ENCODE measurements at places on chromosomes 2 and 18.

DNA sequence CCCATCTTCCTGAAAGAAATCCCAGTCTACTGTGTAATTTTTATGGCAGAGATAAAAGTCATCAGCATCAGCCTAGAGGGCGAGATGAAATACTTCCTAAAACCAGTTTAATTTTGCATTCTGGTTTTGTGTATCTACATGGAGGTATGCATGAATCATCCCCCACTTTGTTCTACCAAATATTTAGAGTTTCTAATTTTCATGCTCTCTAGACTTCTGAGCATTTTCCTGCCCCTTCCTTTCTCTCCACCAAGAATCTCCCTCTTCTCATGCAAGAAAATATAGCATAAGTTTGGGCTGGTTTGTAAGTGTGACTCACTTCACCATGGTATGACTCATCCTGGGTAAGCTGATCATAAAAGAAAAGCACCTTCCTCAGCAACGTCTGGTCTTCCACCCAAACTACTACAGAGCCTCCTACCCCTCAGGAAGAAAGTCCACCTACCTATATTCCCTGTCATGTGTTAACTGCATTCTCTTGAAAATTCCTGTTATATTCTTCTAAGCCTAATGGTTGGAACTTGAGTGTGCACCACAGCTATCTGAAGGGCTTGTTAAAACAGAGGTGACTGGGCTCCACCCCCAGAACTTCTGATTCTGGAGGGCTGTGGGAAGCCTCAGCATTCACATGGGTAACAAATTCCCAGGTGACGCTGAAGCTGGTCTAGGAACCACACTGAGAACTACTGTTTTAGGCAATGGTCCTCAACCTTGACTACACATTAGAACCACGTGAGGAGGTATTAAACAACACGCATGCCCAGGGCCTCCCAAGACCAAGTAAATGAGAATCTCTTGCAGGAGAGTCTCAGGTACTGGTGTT lies 37.4 kb upstream of the RAPGEF4 start:
- DNase-seq = no peak

- no peak for DNase-seq
Measured at GRCh38 chr2:193963472-193964119, 1693.4 kb upstream of the SLC39A10 start.

DNA sequence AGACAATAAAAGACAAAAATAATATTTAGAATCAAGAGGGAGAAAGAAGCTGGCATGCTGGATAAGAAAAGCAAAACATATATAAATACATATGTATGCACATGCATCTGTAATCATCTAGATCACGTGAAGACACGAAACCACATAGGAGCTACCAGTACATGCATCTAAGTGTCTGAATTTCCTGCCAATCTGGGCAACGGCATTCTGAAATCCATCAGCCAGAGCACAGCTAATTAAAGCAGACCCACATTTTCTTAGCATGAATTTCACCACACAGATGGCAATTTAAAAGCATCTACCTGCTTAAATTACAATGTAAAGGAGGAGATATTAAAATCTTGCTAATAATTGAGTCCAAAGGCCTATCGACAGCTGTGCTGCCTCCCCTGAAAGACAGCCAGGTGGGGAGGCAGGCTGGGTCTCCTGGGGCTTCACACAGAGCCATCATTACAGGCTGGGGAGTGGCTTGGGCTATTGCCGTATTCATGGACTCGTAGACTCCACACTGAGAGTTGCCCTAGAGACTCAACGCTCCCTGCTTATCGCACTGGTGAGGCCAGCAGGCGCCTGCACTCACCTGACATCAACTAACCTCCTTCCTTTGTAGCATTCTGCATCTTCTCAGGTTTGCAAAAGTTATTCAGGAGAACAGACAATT lies 272.5 kb upstream of the PXDN start:
- no peak for DNase-seq

GRCh38 chr2:92074549-92074898 lies 2796.7 kb upstream of the TEKT4 start:
- no peak for DNase-seq

DNA sequence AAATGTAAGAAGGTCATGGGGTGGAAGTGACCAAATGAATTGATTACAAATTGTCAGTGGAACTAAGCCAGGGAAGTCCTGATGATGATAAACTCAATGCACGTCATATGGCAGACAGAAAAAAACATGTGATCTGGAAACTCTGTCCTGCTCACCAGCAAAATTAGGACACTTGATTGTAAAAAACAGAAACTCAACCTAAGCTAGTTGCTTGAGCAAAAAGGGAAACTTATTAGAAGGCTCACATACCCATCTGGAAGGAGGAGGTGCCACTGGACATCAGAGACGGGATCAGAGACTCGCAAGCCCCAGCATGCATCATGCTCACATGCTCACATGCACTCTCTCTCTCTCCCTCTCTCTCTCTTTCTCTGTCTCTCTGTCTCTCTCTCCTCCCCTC lies 96.8 kb downstream of the SP3 start:
- DNase-seq = no peak

GRCh38 chr2:42261518-42262195 lies 92.5 kb downstream of the EML4 start:
- DNase-seq = no peak

GRCh38 chr2:155372969-155373368 lies 674.5 kb downstream of the KCNJ3 start:
- DNase-seq = no peak

DNA sequence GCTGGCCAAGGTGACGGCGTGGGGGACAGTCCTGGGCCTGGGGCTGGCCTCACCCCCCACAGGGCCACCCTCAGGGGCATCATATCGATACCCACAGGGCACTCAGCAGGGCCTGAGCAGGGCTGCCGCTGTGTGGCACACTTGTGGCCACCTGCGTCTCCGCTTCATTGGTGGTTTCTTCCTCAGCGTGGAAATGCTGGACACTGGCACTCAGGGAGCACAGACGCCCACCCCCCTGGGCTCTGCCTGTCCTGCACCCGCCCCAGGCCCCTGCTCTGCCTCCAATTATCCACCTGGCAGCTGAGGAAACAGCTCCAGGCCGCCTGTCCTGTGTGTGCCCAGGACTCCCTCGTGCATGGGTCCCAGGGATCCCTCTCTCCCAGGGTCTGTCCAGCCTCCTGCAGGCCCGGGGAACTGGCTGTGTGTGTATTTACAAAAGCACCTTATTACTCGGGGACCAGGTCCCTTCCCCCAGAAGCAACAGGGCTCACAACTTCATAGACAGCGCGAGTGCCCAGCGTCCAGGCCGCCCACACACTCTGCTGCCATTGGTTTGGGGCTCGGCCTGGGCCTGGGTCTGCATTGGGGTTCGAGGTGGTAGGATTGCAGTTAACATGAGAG lies 13.1 kb downstream of the CROCC2 start:
- DNase-seq = no peak

DNA sequence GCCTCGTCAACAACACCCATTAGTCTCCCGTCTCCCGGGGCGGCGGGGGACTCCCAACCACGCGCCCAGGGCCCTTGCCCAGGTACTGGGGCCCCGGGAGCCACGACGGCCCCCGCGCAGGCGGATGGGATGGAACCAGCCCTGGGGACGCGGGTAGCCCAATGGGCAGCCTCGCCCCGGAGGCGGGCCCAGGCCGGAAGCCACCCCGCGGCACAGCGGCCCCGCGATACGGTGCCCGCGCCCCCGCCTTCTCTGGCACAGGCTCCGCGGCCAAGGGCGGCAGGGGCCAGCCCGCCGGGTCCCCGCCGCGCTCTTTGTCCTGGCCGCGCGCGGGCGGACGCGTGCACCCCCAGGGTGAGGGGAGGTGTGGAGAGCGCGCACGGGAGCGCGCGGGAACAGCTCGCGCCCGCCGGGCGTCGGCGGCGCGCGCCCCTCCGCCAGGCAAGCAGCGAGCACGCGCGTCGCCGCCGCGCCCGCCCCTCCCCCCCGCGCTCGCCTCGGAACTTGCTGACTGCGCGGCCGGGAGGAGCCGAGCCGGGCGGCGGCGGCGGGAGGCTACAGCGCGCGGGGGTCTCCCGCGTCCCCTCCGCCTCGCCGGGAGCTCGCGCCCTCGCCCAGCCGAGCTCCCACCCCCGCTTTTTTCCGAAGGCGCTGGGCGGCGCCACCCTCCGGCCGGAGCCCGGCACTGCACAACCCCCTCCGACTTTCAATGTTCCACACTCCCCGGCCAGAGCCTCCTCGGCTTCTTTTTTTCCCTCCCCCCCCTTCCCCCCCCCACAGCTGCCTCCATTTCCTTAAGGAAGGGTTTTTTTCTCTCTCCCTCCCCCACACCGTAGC lies at the start of gene UBE2E3:
UBE2E3 (plus strand) TSS at position 500 of the 837 bp plus-strand sequence. CDS start 1,438 bp downstream, outside the sequence.
- peak; percentile 18 for DNase-seq

DNA sequence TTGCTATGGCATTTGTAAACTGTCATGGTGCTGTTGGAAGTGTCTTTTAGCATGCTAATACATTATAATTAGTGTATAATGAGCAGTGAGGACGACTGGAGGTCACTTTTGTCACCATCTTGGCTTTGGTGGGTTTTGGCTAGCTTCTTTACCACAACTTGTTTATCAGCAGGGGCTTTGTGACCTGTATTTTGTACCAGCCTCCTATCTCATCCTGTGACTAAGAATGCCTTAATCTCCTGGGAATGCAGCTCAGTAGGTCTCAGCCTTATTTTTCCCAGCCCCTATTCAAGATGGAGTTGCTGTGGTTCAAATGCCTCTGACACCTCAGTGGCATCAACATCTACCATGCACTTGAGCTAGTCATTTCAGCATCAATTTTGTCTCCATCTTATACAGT lies 29.7 kb downstream of the LYPD6 start:
- no peak for DNase-seq

DNA sequence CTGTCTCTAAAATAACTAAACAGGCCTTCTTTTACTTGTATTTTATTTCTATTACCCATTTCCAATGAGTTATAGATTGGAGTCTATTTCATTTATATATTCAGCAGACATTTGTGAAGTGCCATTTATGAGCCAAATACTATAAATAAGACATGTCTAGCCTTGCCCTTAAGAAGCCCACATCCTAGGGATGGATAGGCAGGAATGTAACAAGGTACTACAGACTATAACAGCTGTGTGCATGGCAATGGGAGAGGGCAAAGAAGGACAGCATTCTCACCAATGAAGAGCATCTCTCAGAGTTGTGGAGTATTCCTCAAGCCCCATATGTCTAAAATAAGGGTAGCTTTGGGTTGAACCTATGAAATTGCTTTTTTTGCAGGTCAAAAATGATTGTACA lies 161.9 kb upstream of the RASGRP3 start:
- no peak for DNase-seq

- no peak for DNase-seq
Measured at GRCh38 chr2:240477916-240478315, 42.5 kb downstream of the GPC1 start.

GRCh38 chr2:160303076-160303475 lies 103.0 kb upstream of the ITGB6 start:
- no peak for DNase-seq

DNA sequence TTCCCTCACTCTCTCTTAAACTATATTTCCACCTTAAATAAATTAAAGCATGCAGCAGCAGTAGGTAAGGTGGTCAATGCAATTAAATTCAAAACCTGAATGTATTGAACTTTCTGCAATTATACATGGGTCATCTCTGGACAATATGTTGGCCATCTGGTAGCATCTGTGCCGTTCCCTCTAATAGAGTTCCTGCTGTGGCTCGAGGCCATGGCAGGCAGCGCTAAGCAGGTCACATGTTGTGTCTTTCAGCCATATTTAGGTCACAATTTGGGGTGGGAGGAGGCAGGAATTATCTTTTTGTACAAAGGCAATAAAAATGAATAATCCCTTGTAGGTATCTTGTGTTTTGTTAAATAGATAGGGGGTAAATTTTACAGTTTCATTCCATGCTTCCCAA lies 676.2 kb downstream of the ZEB2 start:
- no peak for DNase-seq

DNA sequence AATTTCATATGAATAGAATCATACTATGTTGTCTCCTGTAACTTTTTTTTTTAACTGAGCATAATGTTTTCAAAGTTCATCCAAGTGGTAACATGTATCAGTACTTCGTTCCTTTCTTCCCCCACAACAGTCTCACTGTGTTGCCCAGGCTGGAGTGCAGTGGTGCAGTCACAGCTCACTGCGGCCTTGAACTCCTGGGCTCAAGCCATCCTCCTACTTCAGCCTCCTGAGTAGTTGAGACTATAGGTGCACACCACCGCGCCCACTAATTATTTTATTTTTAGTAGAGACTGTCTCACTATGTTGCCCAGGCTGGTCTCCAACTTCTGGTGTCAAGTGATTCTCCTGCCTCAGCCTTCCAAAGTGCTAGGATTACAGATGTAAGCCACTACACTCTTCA lies 23.4 kb upstream of the TET3 start:
- DNase-seq = no peak

GRCh38 chr18:45660746-45661145 lies 45.5 kb downstream of the SLC14A2 start:
- DNase-seq = no peak

- DNase-seq = no peak
Measured at GRCh38 chr2:120606931-120607330, 128.7 kb upstream of the GLI2 start.

GRCh38 chr2:168460571-168460970 lies 4.5 kb downstream of the CERS6 start:
- no peak for DNase-seq

DNA sequence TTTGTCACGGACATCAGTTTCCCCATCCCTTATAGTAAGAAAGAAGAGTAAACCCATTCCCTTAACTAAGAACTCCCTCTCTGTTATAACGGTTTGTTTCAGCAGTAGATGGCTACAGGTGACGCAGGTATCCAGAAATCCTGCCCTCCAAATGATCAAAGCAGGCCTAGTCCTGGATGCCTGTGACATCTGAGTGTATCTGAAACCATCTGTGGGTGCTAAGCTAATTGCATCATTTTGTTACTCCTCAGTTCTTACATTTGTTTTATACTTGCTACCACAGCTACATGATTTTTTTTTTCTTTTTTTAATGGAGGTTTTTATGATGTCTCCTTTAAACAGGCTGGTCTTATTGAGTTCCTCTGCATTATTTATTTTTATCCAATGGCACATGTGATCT lies 55.1 kb downstream of the AAK1 start:
- no peak for DNase-seq

- no peak for DNase-seq
Measured at GRCh38 chr18:6943143-6943542, 174.5 kb downstream of the LAMA1 start.

- no peak for DNase-seq
Measured at GRCh38 chr2:118183381-118183780, 95.1 kb downstream of the INSIG2 start.

- no peak for DNase-seq
Measured at GRCh38 chr2:109440499-109441156, 173.1 kb downstream of the SEPTIN10 start.
